ENCODE measurements at places on chromosomes 16 and 17.

DNA sequence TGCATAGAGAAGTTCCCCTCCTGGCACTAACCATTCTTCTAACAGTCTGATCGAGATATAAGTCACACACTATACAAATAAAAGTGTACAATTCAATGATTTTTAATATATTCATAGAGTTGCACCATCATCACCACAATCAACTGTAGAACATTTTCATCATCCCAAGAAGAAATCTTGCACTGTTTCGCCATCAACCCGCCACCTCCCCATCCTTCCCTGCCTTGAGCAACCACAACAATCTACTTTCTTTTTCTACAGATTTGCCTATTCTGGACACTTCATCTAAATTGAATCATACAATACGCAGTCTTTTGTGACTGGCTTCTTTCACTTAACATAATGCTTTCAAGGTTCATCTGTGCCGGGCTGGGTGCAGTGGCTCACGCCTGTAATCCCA, 33.0 kb upstream of the GUCY2D start:
- DNase-seq: no peak

DNA sequence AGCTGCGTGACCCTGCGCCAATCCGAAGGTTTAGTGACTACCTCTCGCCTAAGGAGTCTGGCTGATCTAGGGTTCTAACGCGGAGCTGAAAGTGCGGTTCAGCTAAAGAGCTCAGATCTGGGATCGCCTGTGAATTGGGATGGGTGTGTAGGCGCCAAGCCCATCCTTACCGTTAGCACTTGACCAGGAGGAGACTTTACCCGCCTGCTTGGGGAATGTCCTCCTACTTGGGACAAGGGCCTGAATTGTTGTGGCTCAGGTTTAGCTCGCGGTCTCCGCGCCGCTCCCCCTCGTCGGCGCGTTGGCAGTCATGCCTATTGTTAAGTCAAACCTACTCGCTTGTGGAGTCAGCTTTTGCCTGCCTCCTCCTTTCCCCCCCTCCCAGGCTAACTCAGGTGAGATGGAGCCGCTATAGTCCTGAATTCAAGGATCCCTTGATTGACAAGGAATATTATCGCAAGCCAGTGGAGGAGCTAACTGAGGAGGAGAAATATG, 480 bp downstream of the MRPS7 start:
- no peak for DNase-seq

DNA sequence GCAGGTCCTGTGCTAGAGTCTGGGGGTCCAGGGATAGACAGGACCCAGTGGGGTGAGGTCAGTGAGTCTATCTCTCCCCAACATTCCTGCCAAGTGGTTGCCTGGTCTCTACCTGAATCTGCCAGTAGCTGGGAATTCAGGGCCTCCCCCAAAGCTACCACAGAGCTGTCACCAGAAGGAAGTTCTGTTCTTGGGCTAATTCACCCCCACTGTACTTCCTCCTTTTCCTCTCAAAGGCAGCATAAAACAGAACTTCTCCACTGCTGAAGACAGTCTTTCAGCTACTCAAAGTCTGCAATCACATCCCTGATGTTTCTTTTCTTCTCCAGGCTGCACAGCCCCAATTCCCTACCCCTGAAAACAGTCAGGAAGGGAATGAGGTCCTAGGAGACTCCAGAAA, 8.7 kb downstream of the CAMTA2 start:
- no peak for DNase-seq

DNA sequence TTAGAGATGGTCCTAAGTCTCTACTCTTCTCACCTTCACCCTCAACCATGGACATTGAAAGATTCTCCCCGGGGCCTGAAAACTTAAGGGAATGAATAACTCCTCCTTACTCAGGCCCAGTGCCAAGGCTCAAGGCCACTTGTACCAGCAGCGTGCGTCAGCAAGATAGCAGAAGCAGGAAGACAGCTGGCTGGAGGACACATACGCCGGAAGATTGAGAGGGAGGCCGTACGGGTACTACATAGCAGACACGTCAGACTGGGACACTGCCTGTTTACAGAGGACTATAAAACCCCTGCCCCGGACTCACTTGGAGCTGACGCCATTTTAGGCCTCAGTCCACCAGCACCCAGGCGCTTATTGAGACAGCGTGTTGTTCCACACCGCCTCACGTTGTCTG, 75.8 kb upstream of the MED13 start:
- DNase-seq: no peak

DNA sequence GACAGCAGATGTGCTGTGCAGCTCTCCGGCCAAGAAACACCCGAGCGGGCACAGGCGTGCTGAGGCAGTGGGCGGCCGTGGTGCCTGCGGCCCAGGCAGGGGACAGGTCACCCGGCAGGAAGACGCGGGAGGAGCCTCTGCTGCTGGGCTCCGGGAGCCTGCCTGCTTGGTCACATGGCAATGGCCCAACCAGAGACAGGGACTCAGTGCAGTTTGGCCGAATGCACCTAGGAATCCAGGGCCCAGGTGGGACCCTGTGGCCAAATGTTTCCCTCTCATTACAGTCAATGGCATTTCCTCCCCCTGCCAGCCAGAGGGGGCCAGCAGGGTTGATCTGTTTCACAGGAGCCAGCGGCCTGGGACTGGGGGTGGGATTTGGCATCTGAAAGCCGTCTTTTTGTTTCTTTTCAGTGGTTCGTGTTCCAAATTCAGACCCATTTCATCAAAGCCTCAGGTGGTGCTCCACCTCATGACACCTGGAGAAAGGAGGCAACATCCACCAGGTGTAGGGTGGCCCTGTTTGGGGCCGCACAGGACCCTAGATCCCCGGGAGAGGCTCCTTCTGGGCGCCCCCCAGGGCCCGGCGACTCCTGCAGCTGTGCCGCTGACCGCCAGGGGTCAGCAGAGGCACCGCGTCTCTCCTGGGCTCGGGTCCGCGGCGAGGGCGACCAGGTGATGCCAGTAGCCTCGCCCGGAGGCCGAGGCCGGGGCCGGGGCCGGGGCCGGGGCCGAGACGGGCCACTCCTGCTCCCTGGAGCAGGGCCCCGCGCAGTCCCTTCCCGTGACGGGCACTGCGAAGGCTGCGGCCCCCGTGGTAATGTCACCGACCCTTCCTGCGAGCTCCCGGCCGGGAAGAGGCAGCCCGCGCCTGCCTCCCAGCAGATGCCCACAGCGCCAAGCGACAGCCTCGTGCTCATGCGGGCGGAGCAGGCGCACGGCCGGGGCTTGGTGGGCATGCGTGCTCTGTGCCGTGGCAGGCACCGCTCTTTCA, 118.5 kb downstream of the C16orf78 start:
- no peak for DNase-seq

GRCh38 chr16:57788951-57789350, 13.3 kb downstream of the KIFC3 start:
- no peak for DNase-seq

GRCh38 chr17:3447625-3448024, 14.0 kb upstream of the OR1E2 start:
- no peak for DNase-seq

DNA sequence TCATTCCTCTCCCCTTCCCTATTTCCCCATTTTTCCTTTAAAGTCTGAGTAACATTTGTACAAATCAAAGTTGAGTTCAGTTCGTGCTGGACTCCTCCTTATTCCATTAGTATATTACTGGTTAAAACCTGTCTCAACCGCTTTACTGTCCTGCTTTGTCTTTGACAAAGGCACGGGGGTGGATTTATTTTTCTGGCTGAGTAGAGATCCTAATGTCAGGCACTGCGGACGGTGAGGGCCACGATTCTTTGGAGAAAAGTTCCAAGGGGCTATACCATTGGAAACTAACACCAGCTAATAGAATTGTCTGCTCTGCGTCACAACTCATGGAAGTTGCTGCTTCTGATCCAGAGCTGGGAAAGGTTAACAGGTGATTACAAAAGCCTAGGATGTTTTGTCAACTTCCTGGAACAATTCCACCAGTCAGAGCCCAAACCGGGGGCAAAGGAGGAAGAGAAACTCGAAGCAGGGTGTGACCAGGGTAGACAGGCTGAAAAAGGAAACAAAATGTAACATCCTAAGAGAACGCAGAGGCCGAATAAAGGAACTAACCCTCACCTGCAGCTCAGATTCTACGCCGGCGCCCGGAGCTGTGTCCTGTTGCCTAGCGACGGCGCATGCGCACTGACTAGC, 12.4 kb downstream of the TAT start:
- no peak for DNase-seq

DNA sequence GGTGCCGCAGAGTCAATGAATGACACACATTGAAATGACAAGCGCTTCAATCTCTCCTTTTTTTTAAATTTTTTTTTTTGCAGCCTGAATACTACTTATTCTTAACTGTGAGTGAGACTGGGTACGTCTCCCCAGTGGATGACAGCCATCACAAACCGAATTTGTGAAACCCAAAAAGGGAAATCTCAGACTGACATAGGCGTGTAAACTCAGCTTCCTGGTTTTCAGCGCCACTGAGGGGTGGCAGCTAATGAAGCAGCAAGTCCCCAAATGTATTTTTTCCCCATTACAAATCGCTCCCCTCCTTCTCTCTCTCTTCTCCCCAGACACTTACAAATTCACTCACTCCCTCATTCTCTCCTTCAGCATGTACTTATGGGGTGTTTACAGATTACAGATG, 196.0 kb downstream of the MAF start:
- no peak for DNase-seq

DNA sequence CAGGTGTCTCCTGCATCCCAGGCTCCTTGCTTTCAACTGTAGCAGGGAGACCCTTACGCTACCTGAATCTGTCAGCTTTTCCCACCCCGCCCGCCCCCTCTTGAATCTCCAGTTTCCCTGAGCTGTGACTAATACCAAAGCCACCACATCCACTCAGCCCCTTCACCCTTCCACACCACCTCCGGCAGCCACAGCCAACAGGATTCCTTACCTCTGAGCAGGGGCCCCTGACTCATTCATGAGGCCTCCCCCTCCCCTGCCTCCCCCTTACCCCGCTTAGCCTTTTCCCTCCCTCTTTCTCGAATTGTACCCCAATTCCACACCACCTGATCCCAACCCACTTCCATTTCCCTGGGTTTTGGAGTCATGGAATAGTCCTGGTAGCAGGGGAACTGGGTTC, 2.3 kb downstream of the STX1B start:
- peak; percentile 70 for DNase-seq

GRCh38 chr16:30721606-30722005, 22.6 kb downstream of the SRCAP start:
- no peak for DNase-seq

- DNase-seq: no peak
Observed at GRCh38 chr16:78770353-78771091, 671.1 kb downstream of the WWOX start.

GRCh38 chr16:2156849-2157224, 1.3 kb downstream of the TRAF7 start:
- DNase-seq: no peak

Measured in HFFc6 (cell line).